ENCODE measurements at places on chromosomes 5 and 9. TPM values are rescaled to one million over a fixed set of nuclear protein-coding genes. Genes with fewer than 3 reads are reported as not detected.

The CDC25C gene
- 0.32 TPM for total RNA-seq

The HEMGN gene
- total RNA-seq, result not detected

The MEF2C gene
- total RNA-seq, result 22.7 TPM

The BASP1 gene
- total RNA-seq, result 5.7 TPM

The CDHR2 gene
- total RNA-seq, result 87.6 TPM

The IFNA6 gene
- not detected for total RNA-seq

The SIT1 gene
- not detected for total RNA-seq

The OLFML2A gene
- 21.8 TPM for total RNA-seq

The SLC36A3 gene
- not detected for total RNA-seq

The SPINK13 gene
- not detected for total RNA-seq

The FAM221B gene
- total RNA-seq, result not detected

The FIBCD1 gene
- 1.6 TPM for total RNA-seq

The BARX1 gene
- not detected for total RNA-seq

The ALDH1A1 gene
- total RNA-seq, result 76.3 TPM
